ENCODE measurements at places on chromosomes 16 and 17.

- DNase-seq = no peak
These were observed 23.9 kb downstream of the NLRC5 start for GRCh38 chr16:57013229-57013628.

DNA sequence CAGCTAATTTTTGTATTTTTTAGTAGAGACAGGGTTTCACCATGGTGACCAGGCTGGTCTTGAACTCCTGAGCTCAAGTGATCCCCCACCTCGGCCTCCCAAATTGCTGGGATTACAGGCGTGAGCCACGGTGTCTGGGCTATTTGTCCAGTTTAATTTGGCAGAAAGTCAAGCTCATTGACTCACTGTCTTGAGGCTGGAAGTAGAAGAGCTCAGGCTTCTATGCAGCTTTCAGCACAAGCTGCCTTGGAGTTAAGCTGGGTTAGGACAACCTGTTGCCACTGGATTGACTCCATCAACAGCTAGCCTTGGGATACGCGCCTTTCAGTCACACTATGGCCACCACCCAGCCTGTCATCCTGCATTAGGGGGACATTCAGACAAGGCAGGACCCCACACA lies 76.2 kb upstream of the DNAH17 start:
- DNase-seq = no peak

DNA sequence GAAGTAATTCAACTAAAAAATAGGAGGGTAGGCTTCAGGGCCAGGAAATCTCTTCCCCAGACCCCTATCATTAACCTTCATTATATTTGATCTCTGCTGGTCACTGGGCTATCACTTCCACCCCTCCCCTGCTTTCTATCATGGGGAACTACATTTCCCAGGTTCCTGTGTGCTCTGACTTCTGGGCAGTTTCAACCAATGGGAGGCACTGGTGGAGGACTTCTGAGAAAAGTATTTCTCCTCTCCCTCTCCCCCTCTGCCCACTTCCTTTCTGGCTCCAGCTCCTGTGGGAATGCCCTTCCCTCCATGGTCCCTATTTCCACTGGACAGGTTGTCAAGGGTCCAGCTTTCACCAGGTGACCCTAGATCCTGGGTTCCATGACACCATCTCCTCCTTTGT lies 364.4 kb downstream of the C16orf95 start:
- no peak for DNase-seq

- peak; percentile 63 for DNase-seq
These were observed 631 bp downstream of the KREMEN2 start for GRCh38 chr16:2964475-2965336.

- no peak for DNase-seq
These were observed 826 bp upstream of the MPO start for GRCh38 chr17:58281511-58282011.

Data from Jurkat, Clone E6-1 (cell line).